ENCODE measurements at places on chromosomes 12 and 14.

- DNase-seq = no peak
Observed at GRCh38 chr12:131250028-131250950, 296.6 kb downstream of the ADGRD1 start.

- DNase-seq = no peak
Observed at GRCh38 chr12:77204083-77204482, 138.7 kb upstream of the E2F7 start.

- DNase-seq = no peak
Observed at GRCh38 chr12:18400186-18400585, 138.9 kb downstream of the PIK3C2G start.

DNA sequence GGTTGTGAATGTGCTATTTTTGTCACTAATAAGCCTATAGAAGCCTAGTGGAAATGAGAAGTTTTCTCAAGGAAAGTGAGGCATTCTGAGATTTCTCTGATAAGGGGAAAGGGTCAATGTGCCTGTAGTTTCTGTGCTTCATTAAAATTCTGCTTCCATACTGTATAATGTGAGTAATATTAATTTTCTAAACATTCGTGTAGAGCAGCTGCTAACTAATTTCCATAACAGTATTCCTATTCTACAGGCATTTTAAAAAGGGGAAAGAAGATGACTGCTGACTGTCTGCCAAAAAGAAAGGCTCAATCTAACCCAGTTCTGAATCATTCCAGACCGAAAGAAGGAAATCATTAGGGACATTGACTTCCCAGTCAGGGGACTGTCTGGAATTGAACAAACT, 293.3 kb upstream of the TMPO start:
- DNase-seq = no peak

GRCh38 chr12:69843608-69844007, 18.6 kb downstream of the MYRFL start:
- DNase-seq = no peak

DNA sequence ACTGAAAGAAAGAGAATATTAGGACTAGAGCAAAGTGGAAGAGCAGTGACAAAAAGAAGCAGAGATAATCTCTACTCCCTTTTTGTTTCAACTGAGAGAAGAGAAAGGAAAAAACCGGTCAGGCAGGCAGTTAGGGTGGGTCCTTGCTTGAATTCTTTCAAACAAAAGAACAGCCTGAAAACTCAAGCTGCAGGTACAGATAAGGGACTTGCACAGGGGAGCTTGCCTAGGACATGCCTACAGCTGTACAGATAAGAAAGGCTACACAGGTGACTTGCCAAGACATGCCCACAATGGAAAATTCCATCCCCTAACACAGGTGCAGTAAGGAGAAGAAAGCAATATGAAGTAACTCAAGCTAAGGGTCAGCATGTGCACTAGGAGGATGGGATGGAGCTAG, 532.2 kb upstream of the MIS18BP1 start:
- DNase-seq = no peak

GRCh38 chr14:40312296-40312695, 880.1 kb upstream of the FBXO33 start:
- DNase-seq = no peak

GRCh38 chr14:48748151-48748675, 838.0 kb downstream of the RPS29 start:
- DNase-seq = no peak

DNA sequence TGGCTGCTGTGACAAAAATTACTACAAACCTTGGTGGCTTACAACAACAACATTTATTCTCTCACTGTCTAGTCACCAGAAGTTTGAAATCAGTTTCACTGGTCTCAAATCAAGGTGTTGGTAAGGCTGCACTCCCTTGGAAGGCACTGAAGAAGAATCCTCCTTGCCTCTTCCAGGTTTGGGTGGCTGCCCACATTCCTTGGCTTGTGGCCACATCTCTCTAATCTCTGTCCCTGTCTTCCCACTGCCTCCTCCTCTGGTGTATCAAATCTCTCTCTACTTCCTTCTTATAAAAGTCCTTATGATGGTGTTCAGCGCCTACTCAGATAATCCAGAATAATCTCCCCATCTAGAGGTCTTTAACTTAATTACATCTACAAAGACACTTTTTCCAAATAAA, 31.0 kb downstream of the PLCZ1 start:
- DNase-seq = no peak

GRCh38 chr14:44369401-44370123, 137.5 kb downstream of the FSCB start:
- no peak for DNase-seq

DNA sequence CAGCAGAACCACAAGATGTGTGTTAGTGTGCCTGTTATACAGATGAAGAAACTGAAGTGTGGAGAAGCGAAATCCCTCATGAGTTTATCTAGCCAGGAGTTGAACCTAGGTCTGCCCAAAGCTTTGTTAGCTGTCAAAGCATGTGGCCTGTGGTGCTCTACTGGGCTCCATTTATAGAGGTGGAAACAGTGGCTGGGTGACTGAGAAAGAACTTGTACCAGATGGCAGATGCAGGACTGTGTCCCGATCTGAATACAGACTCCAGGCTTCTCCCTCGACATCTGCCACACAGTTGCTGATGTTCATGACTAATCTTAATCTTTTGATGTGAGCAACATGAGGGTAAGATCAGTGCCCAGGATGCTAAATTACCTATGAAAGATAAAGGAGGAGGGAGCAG, 89.1 kb downstream of the C12orf75 start:
- no peak for DNase-seq

DNA sequence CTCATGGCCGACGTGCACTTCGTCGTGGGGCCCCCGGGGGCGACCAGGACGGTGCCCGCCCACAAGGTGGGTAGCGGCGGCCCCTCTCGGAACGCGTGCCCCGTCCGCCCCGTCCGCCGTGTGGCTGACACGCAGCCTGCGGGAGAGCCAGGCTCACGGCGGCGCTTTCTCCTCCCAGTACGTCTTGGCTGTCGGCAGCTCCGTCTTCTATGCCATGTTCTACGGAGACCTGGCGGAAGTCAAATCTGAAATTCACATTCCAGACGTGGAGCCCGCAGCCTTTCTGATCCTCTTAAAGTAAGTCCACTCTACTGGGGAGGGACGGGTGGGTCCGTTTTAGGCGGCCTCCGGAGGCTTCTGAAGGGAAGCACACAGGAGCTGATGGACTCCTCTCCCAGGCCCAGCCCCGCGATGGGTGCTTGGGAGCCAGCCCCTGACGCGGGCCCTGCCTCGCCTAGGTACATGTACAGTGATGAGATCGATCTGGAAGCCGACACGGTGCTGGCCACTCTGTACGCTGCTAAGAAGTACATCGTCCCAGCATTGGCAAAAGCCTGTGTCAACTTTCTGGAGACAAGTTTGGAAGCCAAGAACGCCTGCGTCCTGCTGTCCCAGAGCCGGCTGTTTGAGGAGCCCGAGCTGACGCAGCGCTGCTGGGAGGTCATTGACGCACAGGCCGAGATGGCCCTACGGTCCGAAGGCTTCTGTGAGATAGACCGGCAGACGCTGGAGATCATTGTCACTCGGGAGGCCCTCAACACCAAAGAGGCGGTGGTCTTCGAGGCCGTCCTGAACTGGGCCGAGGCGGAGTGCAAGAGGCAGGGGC, 1.1 kb downstream of the BTBD6 start:
- DNase-seq = peak; percentile 51

DNA sequence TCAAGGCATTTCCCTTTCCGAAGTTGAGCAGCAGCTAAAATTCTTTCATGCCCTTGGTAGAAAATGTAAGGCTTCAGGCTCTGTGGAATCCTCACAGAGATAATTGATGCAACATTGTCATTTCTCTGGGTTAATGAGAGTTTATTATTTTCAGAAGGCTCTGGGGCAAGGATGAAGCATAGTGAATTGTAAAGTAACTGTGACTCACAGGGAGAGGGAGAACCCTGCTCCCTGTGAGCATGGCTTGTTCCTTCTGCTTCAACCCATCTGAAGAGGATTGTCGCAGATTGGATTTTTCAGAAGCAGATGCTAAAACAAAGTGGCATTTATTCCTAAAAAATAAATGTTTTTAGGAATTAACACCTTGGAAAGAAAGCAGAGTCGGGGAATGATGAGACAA, 41.2 kb downstream of the APOBEC1 start:
- no peak for DNase-seq

GRCh38 chr14:102537981-102538601, 28.5 kb upstream of the ANKRD9 start:
- DNase-seq = no peak

- no peak for DNase-seq
Observed at GRCh38 chr14:95769976-95770375, 56.1 kb upstream of the TCL1A start.

DNA sequence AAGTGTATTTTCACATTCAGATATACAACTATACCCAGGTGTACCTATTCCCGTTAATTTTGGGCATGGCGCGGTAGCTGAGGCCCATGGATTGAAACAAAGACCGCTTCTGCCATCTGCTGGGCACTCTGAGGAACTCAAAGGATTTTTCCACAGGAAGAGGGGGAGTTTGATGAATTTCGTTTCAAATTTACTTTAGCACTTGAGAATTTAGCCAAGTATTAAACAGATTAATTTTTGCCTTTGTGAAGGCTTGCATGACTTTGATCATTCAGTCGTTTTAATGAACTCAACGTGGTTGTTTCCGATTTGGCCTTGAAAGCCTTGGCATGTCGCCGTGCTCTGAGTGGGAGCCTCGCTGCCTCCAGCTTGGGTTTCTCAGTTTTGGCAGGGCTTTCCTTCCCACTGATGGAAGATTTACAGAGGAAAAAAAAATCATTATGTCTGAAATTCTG, 153.2 kb upstream of the DDHD1 start:
- peak; percentile 50 for DNase-seq

- peak; percentile 88 for DNase-seq
Observed at GRCh38 chr12:11763760-11764520, 114.5 kb downstream of the ETV6 start.

DNA sequence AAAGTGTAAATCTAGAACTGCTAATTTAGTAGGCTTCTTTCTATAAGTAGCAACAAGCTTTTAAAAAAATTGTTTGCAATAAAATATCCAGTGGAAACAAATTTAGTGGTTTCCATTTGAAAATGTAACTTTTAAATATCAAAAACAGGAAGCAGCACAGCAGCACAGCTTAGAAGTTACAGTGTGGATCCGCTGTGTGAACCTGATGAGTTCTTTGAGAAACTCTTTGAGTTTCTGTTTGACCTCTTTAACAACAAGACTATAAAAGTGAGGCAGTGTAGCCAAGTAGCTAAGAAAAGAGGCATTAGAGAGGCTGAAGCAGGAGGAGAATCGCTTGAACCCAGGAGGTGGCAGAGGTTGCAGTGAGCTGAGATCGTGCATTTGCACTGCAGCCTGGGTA, 178.3 kb downstream of the NAV3 start:
- no peak for DNase-seq

GRCh38 chr12:6614513-6615172, 7.5 kb upstream of the CHD4 start:
- peak; percentile 41 for DNase-seq

- no peak for DNase-seq
Observed at GRCh38 chr12:109729371-109729781, 15.8 kb downstream of the FAM222A start.

DNA sequence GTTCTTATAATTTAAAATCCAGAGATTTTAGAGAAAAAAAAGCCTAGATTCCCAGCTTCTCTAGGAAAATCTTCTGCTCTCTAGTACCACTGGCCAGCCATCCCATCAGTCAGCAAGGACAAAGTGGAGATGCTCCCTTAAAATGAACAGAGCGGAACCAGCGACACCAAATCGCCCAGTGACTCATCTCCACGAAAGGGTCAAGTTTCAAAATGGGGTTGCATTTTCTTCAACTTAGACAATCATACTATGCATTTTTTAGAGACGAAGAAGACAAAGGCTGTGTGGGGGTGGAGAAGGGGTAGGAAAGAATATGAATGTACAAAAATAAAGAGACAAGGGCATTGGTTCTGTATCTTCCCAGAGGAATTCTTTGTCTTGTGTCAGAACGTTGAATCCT, 212.0 kb downstream of the SLC15A4 start:
- DNase-seq = no peak

DNA sequence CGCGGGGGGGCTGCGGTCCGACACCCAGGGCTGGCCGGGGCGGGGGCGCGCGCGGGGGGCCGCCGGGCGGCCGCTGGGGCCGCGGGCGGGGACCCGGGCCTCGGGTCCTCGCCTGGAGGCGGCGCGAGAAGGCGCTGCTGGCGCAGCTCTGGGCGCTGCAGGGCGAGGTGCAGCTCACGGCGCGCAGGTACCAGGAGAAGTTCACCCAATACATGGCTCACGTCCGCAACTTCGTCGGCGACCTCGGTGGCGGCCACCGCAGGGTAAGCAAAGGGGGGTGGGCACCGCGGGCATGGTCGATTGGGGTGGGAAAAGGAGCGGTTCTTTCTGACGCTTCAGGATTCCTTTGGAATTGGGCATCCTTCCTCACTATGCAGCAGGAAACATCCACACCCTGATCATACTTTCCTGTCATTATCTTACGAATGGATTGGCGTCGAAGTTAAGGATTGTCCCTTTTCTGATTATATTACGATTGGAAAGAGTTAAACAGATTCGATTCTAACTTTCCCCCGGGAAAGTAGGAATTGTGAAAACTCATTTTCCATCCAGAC, 798 bp downstream of the PDZRN4 start:
- no peak for DNase-seq

GRCh38 chr14:58119381-58119780, 32.6 kb downstream of the ARMH4 start:
- no peak for DNase-seq

GRCh38 chr12:132620113-132620898, 1.7 kb downstream of the P2RX2 start:
- DNase-seq = no peak

DNA sequence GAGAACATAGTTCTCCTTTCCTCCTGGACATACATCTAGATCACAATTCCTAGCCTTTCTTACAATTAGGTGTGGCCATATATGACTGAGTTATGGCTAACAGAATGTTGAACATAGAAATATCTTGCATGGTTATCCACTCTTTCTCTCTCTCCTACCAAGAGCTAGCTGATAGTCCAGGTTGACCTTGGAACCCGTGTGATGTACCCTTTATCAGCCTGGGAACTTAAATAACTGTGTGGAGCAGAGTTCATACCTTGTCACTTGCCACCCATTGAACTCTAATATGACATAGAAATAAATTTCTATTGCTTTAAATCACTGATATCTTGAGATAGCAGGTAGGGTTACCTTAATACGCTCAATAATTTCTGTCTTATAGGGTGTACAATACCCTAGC, 115.9 kb downstream of the TPH2 start:
- DNase-seq = no peak

GRCh38 chr12:103505371-103506236, 9.8 kb upstream of the C12orf42 start:
- no peak for DNase-seq

GRCh38 chr12:105330283-105330930, at the start of gene C12orf75:
C12orf75 (plus strand) TSS chr12:105330691; CDS start chr12:105330892, 201 bp downstream.
- peak; percentile 74 for DNase-seq

GRCh38 chr14:28831126-28831525, 64.5 kb downstream of the FOXG1 start:
- DNase-seq = no peak
